ENCODE measurements at places on chromosomes 13 and 19.

DNA sequence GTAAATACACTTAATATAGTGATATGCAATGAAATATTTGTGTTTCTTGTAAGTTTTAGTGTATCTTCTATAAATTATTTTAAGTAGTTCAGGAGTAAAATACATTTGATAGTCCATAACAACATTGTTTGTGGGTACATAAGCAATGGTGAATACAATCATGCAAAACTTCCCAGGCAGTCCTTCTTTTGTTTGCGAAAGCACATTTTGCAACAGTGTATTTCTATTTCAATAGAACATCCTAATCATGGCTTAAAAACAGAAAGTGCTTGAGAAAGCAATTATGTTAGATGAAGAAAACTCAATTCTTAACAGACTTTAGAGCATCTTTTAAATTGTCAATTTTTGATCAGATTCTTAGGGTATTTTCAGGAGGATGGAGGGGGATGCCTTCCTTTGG lies 155.6 kb downstream of the POSTN start:
- no peak overlapping the region for H3K4me3 ChIP-seq
- no peaks in the 10 kb centered on the region for H3K4me1 ChIP-seq
- no peaks in the 10 kb centered on the region for H3K36me3 ChIP-seq
- no peak for DNase-seq

GRCh38 chr19:45889210-45889885 lies 3.4 kb upstream of the IRF2BP1 start:
- H3K27me3 ChIP-seq = no peaks in the 10 kb centered on the region
- H3K4me3 ChIP-seq = no peak overlapping the region
- no peak for DNase-seq
- no peak overlapping the region for H3K27ac ChIP-seq
- no peaks in the 10 kb centered on the region for H3K36me3 ChIP-seq
- peaks cover 8% of the 10 kb centered on the region for H3K4me1 ChIP-seq

DNA sequence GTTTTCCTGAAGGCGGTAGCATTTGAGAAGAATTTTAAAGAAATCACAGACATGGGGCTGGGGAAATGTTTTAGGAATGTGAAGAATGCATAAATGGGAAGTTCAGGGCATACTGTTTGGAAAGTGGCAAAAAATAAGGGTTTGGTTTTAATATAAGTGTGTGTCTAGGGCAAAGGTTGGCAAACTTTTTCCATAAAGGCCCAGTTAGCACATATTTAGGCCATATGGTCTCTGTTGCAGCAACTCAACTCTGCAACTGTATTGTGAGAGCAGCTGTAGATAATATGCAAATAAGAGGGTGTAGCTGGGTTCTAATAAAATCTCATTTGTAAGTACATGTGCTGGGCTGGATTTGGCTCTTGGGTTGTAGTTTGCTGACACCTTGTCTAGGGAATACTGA lies 521.9 kb downstream of the DIAPH3 start:
- no peaks in the 10 kb centered on the region for H3K27me3 ChIP-seq
- no peaks in the 10 kb centered on the region for H3K36me3 ChIP-seq
- H3K4me3 ChIP-seq = no peak overlapping the region
- no peaks in the 10 kb centered on the region for H3K4me1 ChIP-seq

- H3K4me3 ChIP-seq = no peak overlapping the region
- no peaks in the 10 kb centered on the region for H3K36me3 ChIP-seq
- H3K4me1 ChIP-seq = peaks cover 28% of the 10 kb centered on the region
Observed at GRCh38 chr19:29851769-29852521, 40.2 kb downstream of the CCNE1 start.

DNA sequence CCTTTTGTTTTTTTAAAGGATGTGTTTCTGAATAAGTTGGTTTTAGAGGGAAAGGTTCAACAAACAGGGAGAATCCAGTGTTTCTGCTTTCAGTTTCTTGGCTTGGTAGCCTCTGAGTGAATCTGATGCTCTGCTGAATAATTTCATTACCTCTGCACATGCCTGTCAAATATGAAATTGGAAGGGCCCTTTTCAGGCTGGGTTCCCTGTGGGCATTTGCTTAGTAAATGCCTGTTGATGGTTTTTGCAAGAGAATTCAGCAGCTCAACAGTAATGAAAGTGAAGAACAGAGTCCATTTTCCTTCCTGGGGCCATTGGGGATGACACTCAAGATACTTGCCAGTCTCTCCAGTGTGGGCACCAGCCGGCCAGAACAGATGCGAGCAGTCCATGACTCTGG lies 74.3 kb downstream of the GPR12 start:
- H3K4me3 ChIP-seq = no peak overlapping the region
- H3K27ac ChIP-seq = no peak overlapping the region
- peaks cover 18% of the 10 kb centered on the region for H3K36me3 ChIP-seq
- no peak for DNase-seq

All from HepG2 (cell line).